ENCODE measurements at places on chromosomes 2 and 18. TPM values are rescaled to one million over a fixed set of nuclear protein-coding genes. Genes with fewer than 3 reads are reported as not detected.

Gene GPR75
- 0.23 TPM for polyA plus RNA-seq

Gene REL
- 2.3 TPM for polyA plus RNA-seq

Gene DSG4
- polyA plus RNA-seq, result not detected

Gene RAB6C
- not detected for polyA plus RNA-seq

Gene RAB27B
- 0.18 TPM for polyA plus RNA-seq

Gene HES6
- polyA plus RNA-seq, result 1.3 TPM

Gene VWC2L
- not detected for polyA plus RNA-seq

Gene EFHD1
- polyA plus RNA-seq, result not detected

Gene SLC25A12
- 13.7 TPM for polyA plus RNA-seq

Gene MYO1B
- polyA plus RNA-seq, result 126 TPM

Gene FOXD4L1
- polyA plus RNA-seq, result not detected

Gene EGR4
- polyA plus RNA-seq, result 0.08 TPM

Gene FSHR
- polyA plus RNA-seq, result not detected

Gene ALLC
- polyA plus RNA-seq, result not detected

Gene MARCO
- not detected for polyA plus RNA-seq

Gene TRAF3IP1
- polyA plus RNA-seq, result 11.0 TPM

Gene LYPD6B
- polyA plus RNA-seq, result 11.5 TPM

Gene CAPN13
- polyA plus RNA-seq, result not detected

Gene IMPA2
- 8.0 TPM for polyA plus RNA-seq

Gene FBXO15
- polyA plus RNA-seq, result 0.54 TPM

Gene SFXN5
- polyA plus RNA-seq, result 7.3 TPM

Gene C2orf42
- polyA plus RNA-seq, result 15.7 TPM

Gene BCL11A
- polyA plus RNA-seq, result 8.9 TPM

Gene LINC00305
- not detected for polyA plus RNA-seq

Gene CRACDL
- not detected for polyA plus RNA-seq

Gene CRYBA2
- not detected for polyA plus RNA-seq

Gene GCA
- polyA plus RNA-seq, result 1.6 TPM

Gene TEKT4
- polyA plus RNA-seq, result not detected

Gene ACKR3
- polyA plus RNA-seq, result 8.5 TPM

Gene SLC25A52
- polyA plus RNA-seq, result not detected

Gene NOL4
- not detected for polyA plus RNA-seq

Gene ITPRIPL1
- 0.19 TPM for polyA plus RNA-seq

Gene PDE1A
- polyA plus RNA-seq, result 1.0 TPM

Gene EDAR
- polyA plus RNA-seq, result not detected

Gene PCARE
- not detected for polyA plus RNA-seq

Gene CCDC121
- polyA plus RNA-seq, result 0.87 TPM

Gene RUFY4
- not detected for polyA plus RNA-seq

Gene CD8A
- not detected for polyA plus RNA-seq

Gene ANKRD62
- not detected for polyA plus RNA-seq

Gene UPP2
- not detected for polyA plus RNA-seq

Gene GDF7
- 0.03 TPM for polyA plus RNA-seq

Gene SERPINB12
- polyA plus RNA-seq, result not detected

Gene ANKRD36B
- polyA plus RNA-seq, result 9.8 TPM

Gene TUBA3E
- polyA plus RNA-seq, result not detected

Gene CEP192
- 7.4 TPM for polyA plus RNA-seq

Gene EFR3B
- 0.75 TPM for polyA plus RNA-seq

Gene TMEM131
- 17.2 TPM for polyA plus RNA-seq

Gene KCNG2
- not detected for polyA plus RNA-seq

Gene DTNA
- polyA plus RNA-seq, result 6.2 TPM

Gene IL37
- not detected for polyA plus RNA-seq

Gene SLC30A3
- not detected for polyA plus RNA-seq

Gene ELP2
- polyA plus RNA-seq, result 63.6 TPM

Gene MYCN
- not detected for polyA plus RNA-seq

Gene RTP5
- not detected for polyA plus RNA-seq

Gene PFN4
- polyA plus RNA-seq, result 0.60 TPM

Gene CYP27C1
- polyA plus RNA-seq, result 0.70 TPM

Gene ZBTB7C
- not detected for polyA plus RNA-seq

Gene OR6B2
- not detected for polyA plus RNA-seq

Gene NAT8
- not detected for polyA plus RNA-seq

Gene FRZB
- polyA plus RNA-seq, result not detected

Measured in GM23248 (cell line).